Body of pancreas (tissue), 4 donors: ENCODE measurements at places on chromosomes 2 and 18. TPM values are rescaled to one million over a fixed set of nuclear protein-coding genes. Genes with fewer than 3 reads are reported as not detected.

The LYPD1 gene
- 1.6 TPM for total RNA-seq

The CHRNA1 gene
- not detected for total RNA-seq

The APLF gene
- total RNA-seq, result 4.0 TPM

The SERPINB11 gene
- not detected for total RNA-seq

The PNPT1 gene
- 10.1 TPM for total RNA-seq

DNA sequence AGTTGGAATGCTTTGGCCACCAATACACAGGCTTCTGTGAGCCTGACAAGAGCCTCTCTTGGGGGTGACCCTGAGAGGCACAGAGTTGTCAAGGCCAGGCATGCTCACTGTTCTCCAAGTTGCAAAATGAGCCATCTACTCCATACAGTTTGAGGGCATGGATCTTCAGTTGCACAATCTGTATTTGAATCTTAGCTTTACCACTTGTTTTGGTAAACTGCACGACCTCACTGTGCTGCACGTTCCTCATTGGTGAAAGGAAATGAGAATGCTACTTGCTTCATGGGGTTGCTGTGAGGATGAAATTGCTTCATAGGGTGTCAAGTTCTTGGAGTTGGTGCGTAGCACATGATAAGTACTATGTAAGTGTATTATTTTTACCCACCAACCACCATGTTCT, 12.0 kb upstream of the HAAO start:
- no peak for DNase-seq

- DNase-seq, result no peak
Observed at GRCh38 chr2:218833023-218833609, 1.5 kb upstream of the PRKAG3 start.

- DNase-seq, result peak; percentile 12
Observed at GRCh38 chr2:586641-587076, 90.5 kb downstream of the TMEM18 start.

DNA sequence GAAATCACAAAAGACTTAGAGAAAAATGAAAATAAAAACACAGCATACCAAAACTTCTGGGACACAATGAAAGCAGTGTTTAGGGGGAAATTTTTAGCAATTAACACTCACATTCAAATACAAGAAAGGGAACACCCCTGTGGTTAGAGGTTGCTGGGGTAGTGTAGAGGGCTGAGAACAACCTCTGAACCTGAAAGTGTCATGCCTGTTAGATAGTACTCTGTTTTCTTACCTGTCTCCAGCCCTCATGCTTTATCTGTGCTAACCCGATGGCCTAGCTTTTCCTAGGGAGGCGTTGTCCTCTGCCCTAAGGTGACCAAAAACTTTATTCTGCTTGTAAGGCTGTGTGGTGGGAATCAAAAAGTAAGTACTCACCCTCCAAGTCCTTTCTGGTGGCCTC, 122.6 kb upstream of the OTX1 start:
- DNase-seq, result no peak

DNA sequence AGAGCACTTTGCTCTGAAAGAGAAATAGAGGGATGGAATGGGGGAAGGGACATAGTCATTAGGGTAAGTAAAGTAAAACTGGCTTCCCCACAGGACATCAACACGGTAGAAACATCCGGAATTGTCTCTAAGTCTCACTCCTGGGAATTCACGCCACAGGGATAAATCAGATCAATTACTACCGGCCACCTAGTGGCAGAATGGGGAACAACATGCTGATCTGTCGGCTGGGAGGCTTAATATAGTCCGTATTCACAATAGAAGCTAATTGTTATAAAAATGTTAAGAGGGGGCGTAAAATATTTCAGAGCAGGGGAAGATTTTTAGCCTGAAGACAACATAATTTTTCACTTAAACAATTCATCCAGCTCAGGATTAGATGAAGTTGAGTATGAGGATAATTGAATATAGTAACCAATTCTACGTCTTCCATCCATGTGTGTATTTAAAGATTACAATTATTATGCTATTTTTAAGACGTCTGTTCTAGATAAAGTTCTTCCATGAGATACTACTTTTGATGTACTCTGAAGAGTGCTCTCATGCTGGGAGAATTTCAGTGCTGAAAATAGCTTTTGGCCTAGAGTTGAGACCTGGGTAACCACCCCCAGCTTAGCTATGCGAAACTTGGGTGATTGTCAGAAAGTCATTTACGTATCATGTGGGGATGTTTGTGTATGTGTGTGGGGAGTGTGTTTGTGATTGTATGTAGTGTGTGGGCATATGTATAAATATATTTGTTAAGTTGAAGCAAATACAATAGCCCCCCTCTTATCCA, 65.7 kb downstream of the LRRTM1 start:
- peak; percentile 59 for DNase-seq

DNA sequence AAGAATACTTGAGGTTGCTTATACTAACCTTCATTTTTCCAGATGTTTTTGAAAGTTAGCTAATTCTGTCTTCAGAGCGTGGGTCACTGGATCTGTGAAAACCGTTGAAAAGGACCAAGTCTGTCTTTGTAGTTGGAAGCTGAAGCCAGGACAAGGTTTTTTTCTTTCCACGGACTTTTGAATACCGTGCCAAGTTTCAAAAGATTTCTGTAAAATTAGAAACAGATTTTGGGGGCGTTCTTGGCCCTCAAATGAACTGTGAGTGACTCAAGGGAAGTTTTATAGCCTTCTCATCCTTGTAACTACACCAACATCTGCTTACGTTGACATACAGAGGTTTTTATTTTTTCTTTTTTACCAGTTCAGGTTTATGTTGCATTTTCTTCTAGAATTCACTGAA, at the start of gene FAP:
TSS of gene FAP (minus strand) at position 152 of the 400 bp plus-strand sequence. CDS start at position 34, 118 bp downstream.
- DNase-seq, result no peak

DNA sequence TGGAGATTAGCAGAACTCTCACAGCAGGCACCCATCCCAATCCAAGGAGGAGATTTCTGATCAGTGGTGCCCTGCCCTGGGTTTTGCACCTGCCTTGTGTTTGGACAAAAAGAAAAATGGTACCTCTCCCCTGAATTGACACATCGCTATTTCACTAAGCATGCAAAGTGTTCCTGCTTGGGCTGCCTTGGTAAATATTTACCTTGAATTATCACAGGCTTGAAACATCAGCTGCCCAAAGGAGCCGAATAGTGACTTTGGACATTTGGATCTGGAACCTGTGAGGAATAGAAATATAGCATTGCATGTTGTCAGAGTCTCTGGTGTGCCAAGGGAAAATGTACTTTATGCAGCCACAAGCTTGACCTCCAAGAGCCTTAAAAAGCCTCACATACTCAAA, 926.4 kb upstream of the FANCL start:
- DNase-seq, result peak; percentile 5

- DNase-seq, result no peak
Observed at GRCh38 chr2:99928470-99929053, 213.8 kb downstream of the AFF3 start.

- peak; percentile 81 for DNase-seq
Observed at GRCh38 chr2:72917138-72917876, at the start of gene EMX1. Gene EMX1, plus strand, starts transcription at chr2:72917519. Its CDS starts 334 bp downstream, at chr2:72917853.

DNA sequence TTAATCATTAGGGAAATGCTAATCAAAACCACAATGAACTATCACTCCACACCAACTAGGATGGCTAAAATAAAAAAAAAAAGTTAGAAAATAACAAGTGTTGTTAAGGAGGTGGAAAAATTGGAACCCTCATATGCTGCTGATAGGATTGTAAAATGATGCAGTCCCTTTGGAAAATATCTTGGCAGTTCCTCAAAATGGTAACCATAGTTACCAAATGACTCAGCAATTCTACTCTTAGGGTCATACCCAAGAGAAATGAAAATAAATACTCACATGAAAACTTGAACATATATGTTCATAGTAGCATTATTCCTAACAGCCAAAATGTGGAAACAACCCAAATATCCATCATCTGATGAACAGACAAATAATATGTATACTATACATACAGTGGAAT, 15.7 kb upstream of the ACVR2A start:
- no peak for DNase-seq
